ENCODE measurements at places on chromosomes 5 and 9.

GRCh38 chr9:85516976-85517637 is 224.6 kb downstream of the AGTPBP1 start:
- no peak for DNase-seq

DNA sequence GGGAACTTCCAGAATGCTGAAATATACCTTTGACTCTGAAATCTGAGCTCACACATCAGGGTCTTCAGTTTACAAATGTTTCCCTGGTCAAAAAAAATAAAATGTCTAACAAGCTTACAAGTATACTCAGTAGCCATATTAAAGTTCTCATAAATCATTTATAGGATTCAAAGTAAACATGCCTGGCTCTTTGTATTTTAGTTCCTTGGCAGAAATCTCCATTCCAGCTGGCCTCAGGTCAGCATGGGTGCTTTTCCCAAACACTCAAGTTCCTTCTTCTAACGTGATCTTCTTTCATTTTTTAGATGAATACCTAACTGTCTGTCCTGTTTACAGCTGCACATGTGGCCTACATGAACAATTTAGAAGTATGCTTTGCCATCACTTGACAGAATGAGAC is 263.2 kb downstream of the GAS1 start:
- no peak for DNase-seq

- DNase-seq, result no peak
These were observed 140.6 kb upstream of the SLC12A2 start for GRCh38 chr5:127943061-127943371.

DNA sequence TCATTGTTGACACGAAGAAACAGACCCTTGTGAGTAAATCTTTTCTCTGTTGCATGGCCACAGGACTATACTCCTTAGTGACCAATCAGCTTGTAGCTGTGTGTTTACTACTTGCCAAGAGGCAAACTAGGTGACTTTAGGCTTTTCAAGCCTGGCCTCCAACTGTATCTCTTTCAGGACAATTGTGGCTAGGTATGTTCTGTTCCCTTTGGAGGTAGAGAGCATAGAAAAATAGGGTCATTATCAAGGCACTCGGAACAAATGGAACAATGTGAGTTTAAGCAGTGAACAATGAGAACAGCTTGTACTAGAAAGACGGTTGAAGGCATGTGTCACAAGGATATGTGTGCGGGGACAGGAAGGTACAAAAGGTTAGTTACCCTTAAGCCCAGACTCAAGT is 48.1 kb downstream of the SLC46A2 start:
- no peak for DNase-seq

DNA sequence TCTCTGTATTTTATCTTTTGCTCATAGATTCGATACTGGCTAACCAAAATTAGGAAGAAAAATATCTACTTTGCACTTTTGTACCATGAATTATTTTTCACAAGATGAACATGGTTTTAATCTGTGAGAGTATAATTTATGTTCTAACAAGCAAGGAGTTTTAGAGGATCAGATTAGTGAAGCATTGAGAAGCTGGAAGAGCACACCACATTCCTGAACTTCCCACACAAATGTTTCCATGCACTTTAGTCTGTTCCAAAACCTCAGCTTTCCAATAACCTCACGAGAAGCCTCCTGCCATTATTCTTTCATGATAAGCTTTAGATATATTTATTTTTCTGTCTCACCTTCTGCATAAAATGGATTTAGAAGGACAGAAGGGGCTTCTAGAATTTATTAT is 98.7 kb upstream of the MPDZ start:
- no peak for DNase-seq

- DNase-seq, result no peak
These were observed 36.2 kb downstream of the SH3PXD2B start for GRCh38 chr5:172417983-172418630.

DNA sequence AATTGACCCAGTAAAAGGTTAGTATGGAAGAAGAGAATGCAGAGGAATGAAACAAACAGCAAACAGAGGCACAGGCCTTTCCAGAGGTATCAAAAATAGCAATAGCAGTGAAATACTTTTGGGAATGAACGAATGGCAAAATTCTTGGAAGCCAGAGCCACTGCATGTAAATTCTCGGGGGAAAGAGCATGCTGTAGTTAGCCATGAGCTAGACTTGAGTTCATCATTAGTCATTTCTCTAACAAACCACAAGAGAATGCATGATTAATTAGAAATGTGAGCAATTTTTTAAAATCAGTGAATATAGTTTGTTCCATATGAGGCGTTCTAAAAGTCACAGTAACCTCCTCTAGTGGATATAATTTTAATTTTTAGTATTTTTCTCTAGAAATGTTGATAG is 170.3 kb upstream of the PRR16 start:
- no peak for DNase-seq

DNA sequence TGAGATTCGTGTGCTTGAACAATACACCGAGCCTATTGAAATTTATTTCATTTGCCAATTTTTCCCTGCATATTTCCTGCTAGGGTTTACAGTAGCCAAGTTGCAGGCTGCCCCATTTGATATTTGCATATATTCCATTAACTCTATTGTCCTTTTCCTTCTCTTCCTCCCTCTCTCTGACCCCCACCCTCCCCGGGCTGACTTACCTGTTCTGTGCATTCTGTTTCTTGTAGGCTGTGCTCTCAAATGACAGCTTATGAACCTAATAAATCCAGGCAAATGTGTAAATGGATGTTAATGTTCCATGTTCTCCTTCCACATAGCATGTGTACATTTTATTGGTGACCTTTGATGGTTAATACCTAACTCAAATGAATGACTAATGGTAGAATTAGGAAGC is 1169.2 kb upstream of the WWC1 start:
- no peak for DNase-seq

GRCh38 chr5:98933445-98934072 is 4.8 kb upstream of the CHD1 start:
- DNase-seq, result no peak

DNA sequence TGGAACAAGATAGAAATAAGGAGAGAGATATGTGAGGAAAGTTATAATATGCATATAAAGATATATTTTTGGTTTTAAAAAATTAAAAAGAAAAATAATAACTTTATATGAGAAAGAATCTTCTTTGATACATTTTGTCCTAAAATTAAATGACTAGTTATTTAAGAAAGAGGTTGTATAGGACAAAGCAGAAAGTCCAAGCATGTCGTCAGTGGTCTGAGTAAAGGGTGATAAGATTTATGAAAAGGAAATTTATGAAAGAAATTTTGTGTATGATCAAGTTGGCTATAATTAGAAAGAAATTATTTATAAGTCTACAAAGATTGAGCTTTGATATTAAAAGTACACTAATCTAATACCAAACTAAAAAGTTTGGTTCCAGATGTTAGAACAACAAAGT is 32.0 kb downstream of the GTF3C4 start:
- DNase-seq, result no peak

DNA sequence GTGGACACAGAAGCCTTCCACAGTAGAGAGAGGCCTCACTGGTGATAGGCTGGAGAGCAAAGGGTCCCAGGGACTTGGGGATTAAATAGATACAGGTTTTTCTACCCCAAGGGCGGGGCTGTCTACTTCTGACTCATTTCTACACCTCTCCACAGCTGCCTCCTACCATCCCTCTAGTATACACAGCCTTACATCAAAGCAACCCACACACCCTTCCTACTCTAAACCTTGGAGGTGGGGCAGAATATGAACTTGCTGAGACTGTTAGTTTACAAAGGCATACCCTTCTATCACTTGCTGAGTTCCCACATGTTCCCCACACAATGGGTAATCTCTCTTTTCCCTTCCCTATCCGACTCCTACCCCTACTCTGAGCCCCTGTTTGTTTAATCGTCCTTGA is 19.9 kb upstream of the PCA3 start:
- DNase-seq, result no peak

- DNase-seq, result no peak
These were observed 24.3 kb downstream of the RAD23B start for GRCh38 chr9:107307331-107307730.

DNA sequence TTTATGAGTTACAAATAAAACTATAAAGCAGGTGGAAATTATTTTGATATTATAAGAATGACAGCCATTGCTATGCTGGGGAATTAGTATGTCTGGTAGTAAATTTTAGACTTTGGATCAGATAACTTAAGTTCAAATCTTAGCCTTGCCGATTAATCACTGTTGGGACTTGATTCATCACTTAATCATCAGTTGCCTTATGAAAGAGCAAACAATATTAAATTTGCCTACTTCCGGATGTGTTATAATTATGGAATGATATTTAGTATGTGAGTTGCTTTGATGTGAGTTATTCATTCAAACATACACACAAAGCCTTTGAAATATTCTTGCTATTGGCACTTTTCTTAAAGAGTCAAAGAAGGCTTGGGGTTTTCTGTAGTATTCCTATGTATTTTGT is 717.7 kb downstream of the BRINP1 start:
- no peak for DNase-seq

- no peak for DNase-seq
These were observed 67.1 kb downstream of the KLF4 start for GRCh38 chr9:107422189-107423185.

DNA sequence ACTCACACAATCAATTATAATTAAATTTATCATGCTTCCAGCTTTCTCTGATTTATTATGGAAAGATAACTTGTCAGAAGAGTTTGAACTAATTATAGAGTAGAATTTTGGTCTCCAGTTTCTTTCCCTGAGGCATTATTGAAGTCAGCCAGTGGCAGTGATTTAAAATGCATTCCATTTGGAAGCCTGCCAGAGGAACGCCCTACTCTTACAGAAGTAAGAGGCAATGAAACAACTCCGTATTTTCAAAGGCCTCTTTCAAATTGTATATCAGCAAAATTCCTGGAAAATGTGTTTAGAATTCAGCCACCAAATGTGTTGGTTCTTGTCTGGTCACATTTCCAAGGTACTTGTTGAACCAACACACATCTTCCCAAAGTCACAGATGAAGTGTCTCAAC is 640.9 kb downstream of the SEMA5A start:
- DNase-seq, result no peak

- no peak for DNase-seq
These were observed 41.7 kb upstream of the SLC9A3 start for GRCh38 chr5:565782-566440.

GRCh38 chr5:28066856-28067255 is 1028.5 kb upstream of the CDH9 start:
- no peak for DNase-seq

- DNase-seq, result no peak
These were observed 11.9 kb downstream of the MEGF10 start for GRCh38 chr5:127302509-127302908.

DNA sequence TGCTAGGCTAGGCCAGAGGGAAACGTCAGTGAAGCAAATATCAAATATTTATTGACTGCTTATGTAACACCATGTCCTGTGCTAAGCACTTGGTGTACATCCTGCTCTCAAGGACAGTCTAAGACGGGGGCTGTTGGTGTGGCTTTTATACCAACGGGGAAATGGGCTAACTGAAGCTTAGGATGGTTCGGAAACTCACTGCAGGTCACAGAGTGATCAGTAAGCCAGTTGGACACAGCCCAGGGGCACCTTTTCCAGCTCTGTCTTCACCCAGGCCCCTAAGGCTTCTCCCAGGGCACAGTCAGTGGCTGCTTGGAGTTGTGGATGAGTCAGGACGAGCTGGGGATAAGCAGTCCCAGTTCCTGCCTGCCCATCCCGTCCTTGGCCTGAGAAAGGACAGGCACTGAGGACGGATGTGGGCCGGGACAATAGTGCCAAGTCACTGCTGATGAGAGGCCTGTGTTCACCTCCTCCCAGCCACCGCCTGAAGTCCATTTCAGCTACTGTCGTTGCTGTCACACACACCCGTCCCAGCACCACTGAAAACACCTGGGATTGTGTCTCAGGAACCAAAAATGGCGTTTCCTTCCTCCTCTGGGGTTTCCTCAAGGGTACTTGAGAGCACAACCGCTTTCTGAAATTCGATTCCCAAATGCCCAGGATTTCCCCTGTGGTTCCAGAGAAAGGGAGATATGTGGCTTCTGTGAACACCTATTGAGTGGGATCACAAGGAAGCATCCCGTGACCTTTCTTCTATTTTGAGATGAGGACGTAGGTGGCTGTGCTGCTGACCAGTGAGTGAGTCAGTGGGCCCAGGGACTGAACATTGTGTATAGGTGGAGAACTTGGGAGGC is 17.5 kb upstream of the SPRY4 start:
- no peak for DNase-seq

GRCh38 chr5:180390441-180391190 is 37.5 kb upstream of the GFPT2 start:
- DNase-seq, result no peak

DNA sequence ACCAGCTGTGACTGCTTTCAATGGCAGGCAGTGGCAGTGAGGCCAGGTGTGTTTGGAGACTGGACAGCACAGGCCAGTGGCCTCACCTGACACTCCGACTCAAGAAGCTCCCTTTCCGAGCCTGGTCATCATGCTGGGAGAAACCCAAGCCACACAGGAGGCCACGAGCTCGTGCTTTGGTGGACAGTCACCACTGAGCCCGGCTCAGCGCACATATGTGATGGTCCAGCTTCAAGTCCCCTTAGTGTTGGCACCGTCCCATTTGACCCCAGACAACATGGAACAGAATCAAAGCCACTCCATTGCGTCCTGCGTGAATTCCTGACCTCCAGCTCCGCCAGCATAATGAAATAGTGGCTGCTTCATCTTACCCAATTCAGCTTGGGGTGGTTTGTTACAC is 64.0 kb upstream of the PPP1R26 start:
- no peak for DNase-seq

DNA sequence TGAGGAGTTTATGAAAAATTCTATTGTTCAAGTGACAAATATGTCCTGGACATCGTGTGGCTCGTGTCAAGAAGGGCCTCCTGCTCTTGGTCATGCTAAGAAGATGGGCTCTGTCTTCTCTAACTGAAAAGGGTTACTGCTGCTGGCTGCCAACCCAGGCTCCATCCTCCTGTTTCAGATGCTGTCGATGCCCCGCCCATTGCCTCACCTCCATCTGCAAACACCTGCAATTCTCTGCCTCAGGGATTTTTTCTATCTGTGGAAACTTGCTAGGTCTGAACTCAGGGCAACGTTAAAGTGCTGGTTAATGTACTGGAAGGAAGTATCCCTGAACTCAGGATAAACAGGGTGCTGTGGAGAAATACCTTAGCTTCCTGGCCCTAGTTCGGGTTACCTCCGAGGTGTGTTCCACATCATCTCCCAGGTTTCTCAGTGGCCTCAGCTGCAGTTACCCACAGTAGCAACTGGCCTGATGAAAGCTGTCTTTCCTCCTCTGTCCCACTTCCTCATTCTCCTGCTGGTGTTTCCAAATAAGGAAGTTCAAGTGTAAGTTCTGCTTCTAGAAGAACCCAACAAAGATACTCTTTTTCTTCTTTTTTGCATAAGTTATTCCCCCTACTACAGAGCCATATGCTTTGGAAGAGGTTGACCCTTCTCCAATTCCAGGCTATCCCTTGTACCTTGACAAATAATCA is 151.7 kb upstream of the SMIM23 start:
- no peak for DNase-seq

GRCh38 chr9:89469003-89469402 is 28.9 kb downstream of the SEMA4D start:
- no peak for DNase-seq

- no peak for DNase-seq
These were observed 36.9 kb downstream of the CLINT1 start for GRCh38 chr5:157821822-157822622.

Measured in activated CD4-positive, alpha-beta T cell treated with anti-CD3 and anti-CD28 coated beads, Interleukin-2, amount 50 U/mL, for 4 hours (primary cell).